Activated CD8-positive, alpha-beta T cell treated with anti-CD3 and anti-CD28 coated beads for 36 hours (primary cell): ENCODE measurements at places on chromosomes 7 and 10. TPM values are rescaled to one million over a fixed set of nuclear protein-coding genes. Genes with fewer than 3 reads are reported as not detected.

- H3K36me3 ChIP-seq = no peaks in the 10 kb centered on the region
- H3K4me3 ChIP-seq = no peak overlapping the region
- no peaks in the 10 kb centered on the region for H3K4me1 ChIP-seq
- no peak overlapping the region for H3K27ac ChIP-seq
- peaks cover 6% of the 10 kb centered on the region for H3K27me3 ChIP-seq
- DNase-seq = no peak
Measured at GRCh38 chr10:116831790-116832189, 17.5 kb upstream of the ENO4 start.

- no peaks in the 10 kb centered on the region for H3K36me3 ChIP-seq
- no peaks in the 10 kb centered on the region for H3K4me1 ChIP-seq
- DNase-seq = no peak
- H3K4me3 ChIP-seq = no peak overlapping the region
Measured at GRCh38 chr7:79495544-79496272, 42.2 kb upstream of the MAGI2 start.

- H3K27ac ChIP-seq = no peak overlapping the region
- peaks cover 57% of the 10 kb centered on the region for H3K36me3 ChIP-seq
- H3K4me1 ChIP-seq = peaks cover 14% of the 10 kb centered on the region
- H3K27me3 ChIP-seq = no peaks in the 10 kb centered on the region
Measured at GRCh38 chr10:860519-860918, 71.0 kb downstream of the LARP4B start.

DNA sequence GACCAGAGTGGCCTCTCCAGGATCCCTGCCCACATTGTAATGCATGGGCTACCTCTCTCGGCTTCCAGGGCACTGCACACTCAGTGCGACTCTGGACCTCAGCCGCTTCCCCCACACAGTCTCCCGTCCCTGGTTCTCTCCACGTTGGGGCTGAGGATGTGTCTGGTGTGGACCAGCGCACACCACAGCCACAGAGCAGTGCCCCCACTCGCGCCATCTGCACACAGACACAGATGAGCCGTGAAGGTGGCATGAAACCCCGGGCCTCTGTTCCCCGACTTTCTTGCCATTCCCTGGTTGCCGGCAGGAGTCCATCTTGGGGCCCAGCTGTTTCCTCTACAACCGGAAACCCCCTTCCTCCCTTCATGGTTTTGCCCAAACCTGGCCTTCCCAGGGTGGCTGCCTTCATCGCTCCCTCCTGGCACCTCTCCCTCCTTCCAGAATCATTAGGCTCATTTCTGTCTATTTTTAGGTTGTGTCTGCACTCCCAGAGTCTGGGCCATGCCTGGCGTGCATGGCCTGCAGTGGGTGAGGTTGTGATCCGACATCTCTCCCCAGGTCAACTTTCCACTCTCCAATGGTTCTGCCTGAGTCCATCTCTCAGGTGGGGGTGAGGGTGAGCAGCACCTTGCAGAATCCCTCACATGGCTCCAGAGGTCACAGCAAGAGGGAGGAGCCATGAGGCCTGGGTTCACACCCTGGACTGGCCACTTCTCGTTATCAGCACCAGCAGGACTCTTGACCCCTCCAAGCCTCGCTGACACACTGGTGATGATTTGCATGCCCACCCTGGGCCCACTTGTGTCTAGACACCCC is 10.1 kb downstream of the RASGEF1A start:
- H3K4me1 ChIP-seq = no peaks in the 10 kb centered on the region
- no peaks in the 10 kb centered on the region for H3K27me3 ChIP-seq
- no peak for DNase-seq

DNA sequence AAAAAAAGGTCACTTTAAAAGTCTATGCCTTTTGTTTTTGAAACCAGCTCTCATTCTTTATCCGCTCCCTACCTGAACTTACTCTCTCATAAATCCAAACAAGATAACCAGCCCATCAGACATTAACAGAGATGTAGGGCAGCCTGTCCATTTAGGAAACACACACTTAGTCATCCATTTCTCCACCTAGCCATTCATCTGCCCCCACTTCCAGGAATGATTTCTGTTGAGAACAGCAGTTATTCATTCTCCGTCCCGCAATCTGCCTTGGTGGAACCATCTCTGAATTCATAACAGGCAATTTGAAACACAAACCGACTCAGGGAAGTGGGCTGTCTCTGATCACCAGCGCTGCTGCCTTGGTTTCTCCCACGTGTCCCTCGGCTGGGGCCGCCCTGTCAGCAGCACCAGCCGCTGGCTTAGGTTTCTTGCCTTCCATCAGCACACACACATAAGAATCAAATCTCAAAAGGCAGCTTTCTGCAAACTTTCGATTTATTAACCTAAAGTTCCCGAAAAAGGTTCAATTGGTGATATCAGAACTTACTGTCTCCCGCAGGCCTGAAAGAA is 528.2 kb upstream of the NRP1 start:
- H3K4me3 ChIP-seq = no peak overlapping the region
- no peaks in the 10 kb centered on the region for H3K36me3 ChIP-seq
- DNase-seq = no peak

DNA sequence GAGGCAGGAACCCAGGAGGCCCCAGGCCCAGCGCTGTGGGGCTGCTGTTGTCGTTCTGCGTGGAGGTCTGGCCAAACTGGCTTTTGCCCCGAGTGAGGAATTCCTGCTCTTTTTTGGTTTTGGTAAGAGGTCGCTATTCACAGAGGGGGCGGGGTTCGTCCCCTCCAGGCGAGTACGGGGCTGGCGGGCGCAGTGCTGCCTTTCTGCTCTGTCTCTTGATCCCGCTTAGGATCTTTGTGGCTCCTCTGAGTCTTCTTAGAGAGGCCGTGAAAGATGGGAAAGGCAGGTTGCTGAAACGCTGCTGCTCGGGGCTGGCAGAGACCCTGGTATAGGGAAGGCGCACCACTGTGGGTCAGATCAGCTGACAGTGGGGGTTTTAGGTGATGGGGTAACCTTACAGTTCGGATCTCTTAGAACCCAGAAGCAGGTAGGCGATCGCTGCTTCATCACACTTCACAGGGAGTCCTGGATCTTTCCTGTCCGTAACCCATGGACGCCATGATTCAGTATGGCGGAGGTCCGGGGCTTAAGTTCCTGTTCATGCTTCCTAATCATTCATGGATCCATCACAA is 136.7 kb downstream of the KIF20B start:
- peak overlapping the region; percentile 71 for H3K4me3 ChIP-seq
- no peak for DNase-seq
- peaks cover 3% of the 10 kb centered on the region for H3K27me3 ChIP-seq

DNA sequence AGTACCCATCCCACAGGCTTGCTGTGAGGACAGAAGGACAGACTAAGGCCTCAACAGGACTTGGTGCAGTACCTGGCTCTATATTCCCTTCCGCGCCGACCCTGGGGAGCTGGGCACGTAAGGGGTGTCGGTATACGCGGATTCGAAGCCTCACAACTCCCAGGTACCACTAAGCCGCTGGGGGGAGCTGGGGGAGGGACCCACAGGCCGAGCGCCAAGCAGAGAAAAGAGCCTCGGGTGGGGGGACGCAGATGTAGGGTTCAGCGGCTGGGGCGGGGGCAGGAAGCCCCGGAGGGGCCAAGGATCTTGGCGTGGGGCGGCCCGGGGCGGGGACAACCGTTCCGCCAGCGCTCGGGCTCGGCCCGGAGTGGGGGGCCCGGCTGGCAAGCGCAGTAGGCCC is 126.4 kb upstream of the ZNF746 start:
- H3K4me3 ChIP-seq = peak overlapping the region; percentile 95
- H3K4me1 ChIP-seq = peaks cover 39% of the 10 kb centered on the region
- H3K27ac ChIP-seq = peak overlapping the region; percentile 80
- H3K36me3 ChIP-seq = peaks cover 32% of the 10 kb centered on the region
- DNase-seq = peak; percentile 69

- no peak overlapping the region for H3K4me3 ChIP-seq
- H3K27ac ChIP-seq = no peak overlapping the region
- DNase-seq = no peak
- H3K4me1 ChIP-seq = no peaks in the 10 kb centered on the region
- peaks cover 18% of the 10 kb centered on the region for H3K27me3 ChIP-seq
- peaks cover 1% of the 10 kb centered on the region for H3K36me3 ChIP-seq
Measured at GRCh38 chr10:126908729-126909128, 3.5 kb downstream of the DOCK1 start.

DNA sequence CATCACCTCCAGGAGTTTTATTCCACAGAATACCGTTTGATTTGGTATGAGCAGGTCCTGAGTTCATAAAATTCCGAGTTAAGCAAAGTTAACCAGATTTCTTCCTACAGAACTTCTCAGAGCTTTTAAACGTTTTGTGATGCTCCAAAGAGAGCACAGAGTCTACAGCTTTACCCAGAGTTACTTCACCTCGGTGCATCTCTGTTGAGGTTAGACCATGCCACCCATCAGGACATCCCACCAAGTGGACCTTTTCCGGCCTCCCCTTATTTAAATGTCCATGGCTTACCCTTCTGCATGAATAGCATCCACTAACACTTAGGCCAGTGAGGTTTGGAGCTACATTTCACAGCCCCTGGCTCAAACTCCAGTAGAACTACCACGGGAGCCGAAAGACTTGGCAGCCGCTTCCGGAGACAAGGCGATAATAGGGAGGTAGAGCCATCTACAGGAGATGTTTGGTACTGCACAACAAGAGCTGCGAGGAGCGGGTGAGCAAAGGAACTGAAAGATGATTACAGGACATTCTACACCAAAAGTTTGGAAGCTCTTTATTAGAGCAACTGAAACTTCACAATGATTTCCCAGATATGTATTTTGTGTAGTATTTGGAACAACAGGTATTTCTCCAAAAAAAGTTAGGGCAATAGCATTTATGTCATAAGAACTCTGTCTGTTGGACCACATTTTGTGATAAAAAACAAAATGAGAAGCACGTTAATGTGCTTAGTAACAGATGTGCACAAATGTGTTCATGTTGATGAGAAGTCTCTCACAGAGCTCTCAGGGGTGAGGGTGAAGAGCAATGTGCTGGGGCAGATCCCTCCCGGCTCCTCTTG is 174.7 kb downstream of the HERPUD2 start:
- no peak overlapping the region for H3K27ac ChIP-seq
- H3K4me1 ChIP-seq = no peaks in the 10 kb centered on the region
- no peaks in the 10 kb centered on the region for H3K27me3 ChIP-seq
- no peaks in the 10 kb centered on the region for H3K36me3 ChIP-seq

DNA sequence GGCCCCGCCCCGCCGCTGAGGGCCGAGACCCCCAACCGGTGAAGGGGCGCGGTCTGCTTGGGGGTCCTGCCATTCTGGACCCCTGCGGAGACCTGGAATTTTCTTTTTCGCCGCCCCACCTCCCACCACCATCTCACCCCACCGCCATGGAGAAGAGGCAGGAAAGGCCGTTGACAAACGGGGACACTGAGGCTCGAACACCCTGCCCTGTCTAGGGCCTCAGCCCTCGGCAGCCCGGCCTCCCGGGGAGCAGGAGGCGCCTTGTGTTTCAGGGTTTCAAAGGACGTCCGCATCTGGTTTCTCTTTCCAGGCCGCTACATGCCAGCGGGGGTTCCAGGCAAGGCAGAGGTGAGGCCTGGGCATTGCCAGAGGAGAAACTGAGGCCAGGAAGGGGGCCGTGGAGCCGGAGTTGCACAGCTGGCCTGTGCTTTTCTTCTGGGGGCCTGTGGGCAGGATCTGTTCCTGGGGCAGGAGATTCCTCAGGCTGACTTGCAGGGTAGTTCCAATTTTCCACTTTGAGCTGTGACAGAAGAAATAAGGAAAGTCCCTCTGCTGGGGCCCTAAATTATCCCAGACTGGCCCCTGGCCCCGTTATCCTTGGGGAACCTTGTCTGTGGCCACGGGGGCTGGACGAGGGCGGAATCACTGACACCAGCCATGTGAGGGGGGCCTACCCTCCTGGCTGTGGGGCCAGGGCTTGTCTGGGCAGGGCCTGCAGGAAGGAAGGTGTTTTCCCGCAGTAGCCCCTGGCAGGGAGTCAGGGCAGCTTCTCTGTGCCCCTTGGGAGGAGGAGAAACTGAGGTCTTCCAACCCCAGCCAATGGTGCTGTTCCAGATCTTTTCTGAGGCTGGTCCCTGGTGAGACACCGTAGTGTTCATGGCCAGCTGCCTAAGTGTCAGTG is 900 bp upstream of the MICALL2 start:
- peak overlapping the region; percentile 51 for H3K4me3 ChIP-seq
- DNase-seq = peak; percentile 33

- H3K27ac ChIP-seq = no peak overlapping the region
- no peaks in the 10 kb centered on the region for H3K36me3 ChIP-seq
- H3K4me1 ChIP-seq = no peaks in the 10 kb centered on the region
Measured at GRCh38 chr7:90692396-90692795, 96.3 kb downstream of the CDK14 start.

GRCh38 chr7:98400542-98401340 is at the start of gene BAIAP2L1:
Gene BAIAP2L1, minus strand, starts transcription at chr7:98401090. Its CDS starts 238 bp downstream, at chr7:98400852.
- H3K36me3 ChIP-seq = no peaks in the 10 kb centered on the region
- peak within 1 kb of the TSS; percentile 43 for H3K4me3 ChIP-seq
- no peak within 1 kb of the TSS for H3K27ac ChIP-seq
- DNase-seq = peak; percentile 93
- H3K4me1 ChIP-seq = no peaks in the 10 kb centered on the region

DNA sequence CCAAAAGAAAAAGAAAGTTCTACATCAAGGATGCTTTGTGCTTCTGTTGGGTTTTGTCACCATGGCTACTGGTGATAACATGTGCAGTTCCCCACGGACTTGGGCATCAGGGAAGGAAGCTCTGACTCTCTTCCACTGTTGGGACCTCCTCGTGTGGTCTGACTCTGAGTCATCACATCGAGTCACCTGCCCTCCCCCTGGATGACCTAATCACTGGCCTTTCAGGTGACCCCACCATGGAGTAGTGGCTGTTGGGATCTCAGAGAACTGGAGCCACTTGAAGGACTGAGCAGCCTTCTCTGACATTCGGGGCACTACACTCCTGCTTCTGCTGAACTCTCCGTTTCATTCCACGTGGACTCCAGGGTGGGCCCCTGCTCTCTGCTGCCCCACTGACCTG is 60.8 kb upstream of the DOCK1 start:
- no peaks in the 10 kb centered on the region for H3K4me1 ChIP-seq
- H3K4me3 ChIP-seq = no peak overlapping the region
- DNase-seq = no peak
- H3K27ac ChIP-seq = no peak overlapping the region

DNA sequence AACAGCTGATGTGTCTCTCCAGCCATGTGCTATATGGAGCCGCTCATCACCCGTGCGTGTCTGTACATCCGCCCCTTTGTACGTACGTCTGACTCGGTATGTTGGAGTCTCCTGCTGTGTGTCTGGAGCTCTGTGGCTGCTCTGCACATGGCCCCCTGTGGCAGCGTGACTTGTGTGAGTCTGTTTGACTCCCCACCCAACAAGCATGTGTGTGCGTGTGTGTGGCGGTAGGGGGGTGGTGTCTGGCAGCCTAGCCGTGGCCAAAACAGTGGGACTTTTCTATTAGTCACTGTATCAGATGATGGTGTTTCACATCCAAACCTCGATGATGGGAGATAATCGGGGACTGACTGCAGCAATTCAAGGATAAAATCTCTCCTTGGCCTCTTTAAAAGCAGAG is 94.1 kb downstream of the COL13A1 start:
- no peaks in the 10 kb centered on the region for H3K27me3 ChIP-seq
- no peaks in the 10 kb centered on the region for H3K4me1 ChIP-seq
- no peak overlapping the region for H3K4me3 ChIP-seq
- H3K27ac ChIP-seq = no peak overlapping the region
- DNase-seq = no peak

AMZ1 gene
- total RNA-seq = 0.14 TPM

NANOS1 gene
- not detected for total RNA-seq

SPDYE5 gene
- total RNA-seq = 0.18 TPM

SLC18A2 gene
- 0.14 TPM for total RNA-seq

CLDN4 gene
- 0.72 TPM for total RNA-seq

IDI2 gene
- not detected for total RNA-seq

SPDYE2B gene
- total RNA-seq = not detected

AKR1B15 gene
- not detected for total RNA-seq

OR2A5 gene
- total RNA-seq = not detected

IGF2BP3 gene
- total RNA-seq = 0.61 TPM
